ENCODE measurements at places on chromosomes 13 and 19.

DNA sequence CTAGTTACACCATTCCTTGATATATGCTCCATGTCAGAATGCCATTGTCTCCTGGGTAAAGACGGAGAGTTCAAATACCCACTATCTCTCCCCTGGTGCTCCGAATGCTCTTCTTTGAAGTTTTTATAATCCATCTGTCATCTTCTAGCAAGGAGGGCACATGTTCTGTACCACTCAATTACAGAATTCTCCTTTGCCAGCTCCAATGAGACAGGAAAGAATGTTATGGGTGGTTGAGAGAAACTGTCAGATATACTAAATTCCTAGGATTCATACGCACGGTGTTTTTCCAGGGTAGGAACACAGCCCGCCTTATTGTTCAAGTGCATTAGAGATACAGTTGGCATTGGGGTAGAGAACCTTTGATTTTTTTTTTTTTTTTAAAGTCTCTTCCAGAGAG is 118.0 kb upstream of the ZNF536 start:
- no peak for DNase-seq

DNA sequence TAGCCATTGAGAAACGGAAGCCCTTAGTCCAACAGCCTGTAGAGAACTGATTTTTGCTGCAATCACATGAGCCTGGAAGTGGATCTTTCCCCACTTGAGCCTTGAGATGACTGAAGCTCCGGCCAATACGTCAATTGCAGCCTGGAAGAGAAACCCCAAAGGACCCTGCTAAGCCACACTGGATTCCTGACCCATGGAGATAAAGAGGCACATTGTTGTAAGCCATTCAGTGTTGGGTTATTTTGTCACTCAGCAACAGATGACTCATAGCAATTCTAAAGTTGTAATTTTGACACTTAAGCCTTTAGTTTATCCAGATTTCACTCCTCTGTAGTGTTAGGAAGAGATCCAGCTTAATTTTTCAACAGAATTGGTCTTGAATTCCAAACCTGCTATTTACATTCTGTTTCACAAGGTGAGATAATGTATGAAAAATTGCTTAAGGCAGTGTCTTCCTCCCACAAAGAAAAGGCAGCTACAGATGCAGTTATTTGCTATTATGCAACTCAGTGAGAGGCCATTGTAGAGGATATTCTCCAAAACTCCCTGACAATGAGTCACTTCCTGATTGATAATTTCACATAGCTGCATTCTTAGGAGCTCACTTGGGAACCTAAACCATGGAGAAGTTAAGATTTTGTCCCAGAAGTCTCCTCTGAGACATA is 59.4 kb upstream of the TSHZ3 start:
- DNase-seq = peak; percentile 69

GRCh38 chr19:10766671-10767201 is 48.9 kb downstream of the DNM2 start:
- DNase-seq = no peak

GRCh38 chr13:74423434-74423833 is 289.2 kb upstream of the KLF12 start:
- no peak for DNase-seq

DNA sequence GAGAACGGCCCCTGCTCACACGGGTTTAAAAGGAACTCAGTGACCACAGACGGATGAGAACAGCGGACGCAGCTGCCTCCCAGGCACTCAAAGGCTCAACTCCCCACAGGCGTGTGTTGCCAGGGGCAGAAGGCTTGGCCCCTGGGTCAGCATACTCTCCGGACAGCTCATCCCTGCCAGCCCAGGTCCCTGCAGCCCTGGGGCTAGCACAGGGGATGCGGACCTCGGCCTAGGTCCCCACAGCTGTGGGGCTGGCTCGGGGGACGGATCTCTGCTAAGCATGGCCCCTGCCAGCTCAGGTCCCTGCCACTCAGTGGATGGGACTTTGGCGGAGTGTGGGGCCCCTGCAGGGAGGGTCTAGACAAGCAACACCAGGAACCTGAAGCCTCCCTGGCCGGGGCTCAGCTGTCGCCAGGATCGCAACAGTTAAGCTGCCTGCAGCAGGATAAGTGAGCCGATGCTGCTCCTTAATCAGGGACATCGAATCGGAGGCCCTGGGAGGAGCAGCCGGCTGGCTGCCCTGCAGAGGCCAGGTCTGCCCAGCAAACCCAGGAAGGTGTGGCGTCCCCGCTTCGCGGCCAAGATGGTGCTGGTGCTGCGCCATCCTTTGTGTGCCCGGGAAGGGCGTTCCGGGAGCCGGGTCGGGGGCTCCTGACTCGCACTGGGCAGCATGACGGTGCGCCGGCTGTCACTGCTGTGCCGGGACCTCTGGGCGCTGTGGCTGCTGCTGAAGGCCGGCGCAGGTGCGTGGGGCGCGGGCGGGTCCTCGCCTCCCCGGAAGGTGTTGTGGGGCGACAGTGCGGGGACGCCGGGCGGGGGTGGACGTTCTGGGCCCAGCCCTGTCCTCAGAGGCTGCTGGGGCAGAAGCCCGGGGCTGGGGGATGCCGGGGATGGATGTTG is 32.5 kb downstream of the MCF2L start:
- DNase-seq = peak; percentile 22

DNA sequence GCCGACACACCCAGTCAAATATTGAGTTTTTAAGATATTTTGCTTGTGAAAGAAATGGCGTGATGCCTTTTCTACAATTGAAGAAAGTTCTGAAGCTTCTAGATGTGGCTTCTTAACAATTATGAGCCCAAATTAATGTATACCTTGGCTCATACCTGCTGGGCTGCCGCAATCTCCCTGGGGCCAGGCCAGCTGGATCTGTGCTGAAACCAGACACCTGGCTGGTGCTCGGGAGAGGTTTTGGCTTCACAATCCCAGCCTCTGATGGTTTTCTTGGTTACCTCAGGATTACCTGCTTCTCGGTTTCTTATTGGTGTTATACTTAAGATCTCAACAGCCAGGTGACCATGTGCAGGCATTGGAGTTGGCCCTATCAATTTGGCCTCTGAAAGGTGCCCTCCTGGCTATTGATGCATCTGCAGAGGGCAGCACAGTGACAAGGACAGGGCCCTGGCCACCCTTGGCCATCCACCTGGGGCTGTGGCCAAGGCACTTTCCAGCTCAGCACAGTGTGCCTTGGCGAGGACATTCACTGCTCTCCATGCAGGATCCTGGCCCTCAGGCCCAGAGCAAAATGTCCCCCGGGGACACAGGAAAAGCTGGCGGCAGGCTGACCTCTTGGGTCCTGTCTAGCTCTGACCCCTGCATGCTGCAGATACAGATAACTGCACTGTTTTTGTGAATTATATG is 305.0 kb downstream of the ZNF536 start:
- DNase-seq = no peak

- DNase-seq = no peak
Measured at GRCh38 chr19:3544742-3545668, 6.0 kb downstream of the TEKTIP1 start.

DNA sequence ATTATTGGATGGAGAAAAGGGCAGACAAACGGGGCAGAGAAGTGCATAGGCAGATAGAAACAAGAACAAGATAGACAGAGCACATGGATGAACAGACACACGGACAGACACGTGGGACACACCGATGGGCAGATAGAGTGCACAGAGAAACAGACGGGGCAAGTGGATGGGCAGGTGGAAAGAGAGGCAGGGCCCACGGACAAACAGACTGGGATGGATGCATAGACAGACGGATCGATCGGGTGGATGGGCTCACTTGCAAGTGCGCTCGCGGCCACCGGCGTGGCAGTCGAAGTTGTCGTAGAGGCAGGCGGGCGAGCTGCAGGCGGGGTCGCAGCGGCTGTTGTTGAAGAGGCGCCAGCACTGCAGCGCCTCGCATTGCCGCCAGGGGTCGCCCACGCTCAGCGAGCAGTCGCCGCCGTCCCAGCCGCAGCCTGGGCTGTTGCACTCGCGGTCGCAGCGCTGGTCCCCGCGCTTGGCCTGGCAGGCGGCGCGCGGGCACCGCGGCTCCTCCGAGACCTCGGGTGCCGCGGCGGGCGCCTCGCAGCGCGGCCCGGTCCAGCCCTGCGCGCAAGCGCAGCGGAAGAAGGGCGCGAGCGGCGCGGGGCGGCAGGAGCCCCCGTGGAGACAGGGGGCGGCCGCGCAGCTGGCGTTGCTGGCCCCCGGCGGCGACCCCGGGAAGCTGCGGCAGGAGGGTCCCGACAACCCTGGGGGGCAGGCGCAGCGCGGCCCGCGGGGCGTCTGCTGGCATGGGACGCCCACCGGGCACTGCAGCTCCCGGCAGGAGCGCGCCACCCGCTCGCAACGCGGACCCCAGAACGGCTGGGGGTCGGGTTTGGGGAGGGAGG is 23.3 kb downstream of the NOTCH3 start:
- no peak for DNase-seq

GRCh38 chr19:2207991-2208860 is 27.9 kb downstream of the PLEKHJ1 start:
- DNase-seq = peak; percentile 40

GRCh38 chr13:27774169-27774568 is 18.1 kb upstream of the GSX1 start:
- no peak for DNase-seq

DNA sequence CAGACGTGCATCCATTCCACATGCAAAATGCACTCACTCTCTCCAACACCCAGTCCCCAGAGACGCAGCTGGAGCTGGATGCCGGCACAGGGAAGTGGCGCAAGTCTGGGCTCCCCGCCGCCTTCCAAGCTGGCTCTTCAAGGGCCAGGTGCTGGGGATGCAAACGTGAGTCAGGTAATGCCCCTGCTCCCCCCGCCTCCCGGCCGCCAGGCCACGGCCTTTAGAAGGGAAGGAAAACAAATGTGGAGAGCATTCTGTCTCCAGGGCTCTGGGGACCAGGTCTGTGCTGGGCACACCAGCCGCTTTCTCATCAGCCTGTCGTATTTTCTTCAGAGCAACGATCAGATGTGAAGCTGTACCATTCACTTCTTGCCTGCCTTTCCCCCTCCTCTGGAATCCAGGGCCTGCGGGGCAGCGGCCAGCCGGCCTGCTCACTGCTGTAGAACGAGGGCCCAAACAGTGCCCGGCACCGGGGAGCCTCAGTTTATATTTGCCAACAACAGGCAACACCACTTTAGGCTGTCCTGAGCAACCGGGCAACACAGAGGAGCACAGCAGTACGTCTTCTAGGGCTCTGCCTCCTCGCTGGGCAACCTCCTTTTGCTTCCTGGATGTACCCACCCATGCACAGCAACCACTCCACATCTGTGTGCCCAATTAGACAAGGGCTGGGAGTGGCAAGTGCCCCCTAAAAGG is 3.8 kb downstream of the RAB20 start:
- DNase-seq = no peak

GRCh38 chr13:36357692-36358091 is 11.5 kb upstream of the SPART start:
- no peak for DNase-seq

GRCh38 chr19:7917267-7918061 is 2.7 kb upstream of the SNAPC2 start:
- no peak for DNase-seq

Data from skeletal muscle cell (primary cell).